ENCODE measurements at places on chromosomes 5 and 9.

DNA sequence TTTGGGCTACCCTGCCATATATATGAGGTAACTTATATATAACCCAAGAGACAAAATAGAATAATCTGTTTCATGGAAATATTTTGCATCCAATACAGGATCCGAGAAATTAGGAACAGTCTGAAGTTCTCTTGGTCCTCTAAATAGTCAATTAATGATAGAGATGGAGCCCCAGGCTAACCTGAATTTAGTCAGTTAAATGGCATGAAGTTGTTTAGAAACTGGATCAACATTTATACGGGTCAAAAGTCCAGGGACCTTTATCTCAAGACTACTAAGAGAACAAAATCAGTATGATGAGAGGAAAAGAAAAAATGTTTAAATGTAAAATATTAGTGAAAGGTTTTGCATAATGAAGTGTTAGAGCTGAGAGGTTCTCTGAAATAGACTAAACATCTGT lies 303.3 kb upstream of the ACTBL2 start:
- no peak for DNase-seq

DNA sequence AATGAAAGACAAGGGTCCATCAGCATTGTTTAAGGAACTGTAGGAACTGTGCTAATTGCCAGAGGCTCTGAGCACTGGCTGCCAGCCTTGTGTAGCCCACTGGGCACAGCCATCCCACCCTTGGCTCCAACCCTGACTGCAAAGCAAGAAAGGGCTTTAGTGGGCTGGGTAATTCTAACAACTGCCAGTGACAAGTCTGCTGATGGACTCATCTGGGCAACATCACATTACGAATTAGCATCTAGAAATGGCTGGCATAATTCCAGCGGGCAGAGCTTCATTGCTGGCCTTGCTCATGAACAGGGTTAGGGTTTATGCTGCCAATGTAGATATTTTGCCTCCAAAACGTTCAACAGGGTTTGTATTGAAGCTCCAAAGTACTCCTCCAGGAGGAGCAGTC lies 326.9 kb downstream of the ARHGEF28 start:
- DNase-seq: no peak

GRCh38 chr5:61559146-61559545 lies 227.1 kb downstream of the ZSWIM6 start:
- DNase-seq: no peak

GRCh38 chr5:87452837-87453236 lies 40.1 kb upstream of the CCNH start:
- DNase-seq: no peak

DNA sequence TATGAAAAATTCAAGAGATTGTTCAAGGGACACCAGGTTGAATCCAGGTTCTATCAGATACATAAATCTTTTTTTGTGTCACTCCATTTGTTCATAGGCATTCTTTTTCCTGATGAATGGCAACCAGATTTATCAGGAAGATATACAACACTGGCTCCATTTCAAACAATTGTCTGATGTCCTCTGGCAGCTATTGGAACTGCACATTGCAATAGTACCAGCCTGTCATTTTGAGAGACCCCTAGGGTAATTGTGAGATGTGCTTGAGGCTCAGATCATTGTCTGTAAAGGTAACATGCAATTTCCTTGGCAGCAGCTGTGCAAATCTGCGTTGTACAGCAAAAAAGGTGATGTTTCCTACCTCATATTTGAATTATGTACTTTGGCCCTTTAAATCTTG lies 25.9 kb downstream of the KCTD16 start:
- DNase-seq: no peak

Data from cardiac fibroblast (primary cell).